Metanephros (tissue), 2 donors: ENCODE measurements at places on chromosomes 7 and 10. TPM values are rescaled to one million over a fixed set of nuclear protein-coding genes. Genes with fewer than 3 reads are reported as not detected.

STEAP1 gene
- total RNA-seq, result 3.6 TPM

HTR5A gene
- total RNA-seq, result not detected

NPFFR1 gene
- 0.06 TPM for total RNA-seq

HOXA5 gene
- total RNA-seq, result 42.4 TPM

SLC13A4 gene
- not detected for total RNA-seq

TSPAN12 gene
- total RNA-seq, result 146 TPM

ADCYAP1R1 gene
- total RNA-seq, result 1.9 TPM

GPC2 gene
- 12.3 TPM for total RNA-seq

PRLHR gene
- not detected for total RNA-seq

CUZD1 gene
- 0.29 TPM for total RNA-seq

NUTM2B gene
- total RNA-seq, result 0.23 TPM
